ENCODE measurements at places on chromosomes 6 and 20.

DNA sequence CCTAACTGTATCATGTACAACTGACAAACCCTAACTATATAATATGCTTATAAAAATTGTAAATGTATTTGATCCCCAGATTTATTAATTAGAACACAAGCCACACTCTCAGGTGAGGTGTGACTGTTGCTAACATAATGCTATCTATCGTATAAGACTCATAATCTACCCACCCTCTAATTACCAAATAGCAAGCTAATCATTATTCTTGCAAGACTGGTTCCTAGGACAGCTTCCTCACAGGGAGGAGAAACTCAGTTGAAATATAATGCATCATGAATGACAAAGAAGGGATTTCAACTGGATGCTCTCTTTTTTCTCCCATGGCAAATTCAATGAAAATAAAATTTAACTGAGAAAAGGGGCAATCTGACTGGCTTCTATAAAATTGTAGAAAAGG lies 35.4 kb downstream of the ELOVL4 start:
- DNase-seq = no peak

GRCh38 chr20:2249935-2250334 lies 45.9 kb upstream of the TGM3 start:
- no peak for DNase-seq

- DNase-seq = no peak
Observed at GRCh38 chr6:116492331-116493067, 18.9 kb upstream of the CALHM5 start.

- DNase-seq = no peak
Observed at GRCh38 chr6:36276581-36277536, 7.0 kb downstream of the PNPLA1 start.

DNA sequence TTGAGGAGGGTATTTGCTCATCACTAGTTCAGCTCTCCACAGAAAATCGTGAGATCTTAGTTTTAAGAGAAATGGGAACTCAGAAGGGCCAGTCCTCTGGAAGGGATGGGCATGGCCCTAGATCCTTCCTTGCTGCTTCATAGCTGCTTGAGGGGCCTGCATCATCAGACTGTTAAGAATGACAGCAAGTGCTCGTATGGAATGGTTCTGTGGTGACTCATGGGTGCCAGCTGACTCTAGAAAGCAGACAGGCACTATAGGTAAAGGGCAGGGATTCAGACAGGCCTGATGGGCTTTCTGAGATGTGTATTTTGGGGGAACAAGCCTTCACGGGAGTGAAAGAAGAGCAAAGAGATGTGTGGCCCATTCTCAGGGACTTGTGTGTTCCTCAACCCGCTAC lies 90.8 kb downstream of the MYLK4 start:
- no peak for DNase-seq
